ENCODE measurements at places on chromosomes 11 and 22.

DNA sequence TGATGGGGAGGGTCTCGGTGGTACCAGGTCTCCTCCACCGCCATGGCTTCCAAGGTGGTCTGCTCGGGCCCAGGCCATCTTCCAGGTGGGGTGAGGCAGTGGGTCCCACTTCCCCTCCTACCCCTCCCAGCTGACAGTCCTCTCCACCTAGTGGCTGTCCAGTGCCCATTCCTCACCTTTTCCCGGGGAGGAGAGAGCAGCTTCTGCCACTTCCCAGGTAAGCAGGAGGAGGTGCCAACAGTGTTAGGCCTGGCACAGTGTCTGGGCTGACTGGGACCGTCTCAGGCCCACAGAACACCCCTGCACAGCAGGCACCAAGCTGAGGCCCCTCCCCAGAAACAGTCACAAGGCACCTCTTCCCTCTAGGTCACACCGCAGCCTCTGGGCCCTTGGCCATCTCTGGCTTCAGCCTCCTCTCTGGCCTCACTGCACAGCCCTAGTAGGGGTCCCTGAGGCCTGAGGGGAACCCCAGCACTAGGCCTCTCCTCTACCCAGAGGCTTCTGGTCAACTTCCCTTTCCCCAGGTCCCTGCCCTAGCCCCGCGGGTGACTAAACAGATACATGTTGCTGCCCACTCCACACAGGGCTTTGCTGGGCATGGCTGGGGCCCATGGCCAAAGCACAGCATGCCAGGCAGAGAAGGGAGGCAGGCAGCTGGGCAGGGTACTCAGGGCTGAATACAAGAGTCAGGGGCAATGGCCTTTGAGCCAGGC is 2.3 kb upstream of the ANKRD13D start:
- no peak for DNase-seq

- no peak for DNase-seq
Observed at GRCh38 chr11:26011474-26011873, 320.5 kb upstream of the ANO3 start.

DNA sequence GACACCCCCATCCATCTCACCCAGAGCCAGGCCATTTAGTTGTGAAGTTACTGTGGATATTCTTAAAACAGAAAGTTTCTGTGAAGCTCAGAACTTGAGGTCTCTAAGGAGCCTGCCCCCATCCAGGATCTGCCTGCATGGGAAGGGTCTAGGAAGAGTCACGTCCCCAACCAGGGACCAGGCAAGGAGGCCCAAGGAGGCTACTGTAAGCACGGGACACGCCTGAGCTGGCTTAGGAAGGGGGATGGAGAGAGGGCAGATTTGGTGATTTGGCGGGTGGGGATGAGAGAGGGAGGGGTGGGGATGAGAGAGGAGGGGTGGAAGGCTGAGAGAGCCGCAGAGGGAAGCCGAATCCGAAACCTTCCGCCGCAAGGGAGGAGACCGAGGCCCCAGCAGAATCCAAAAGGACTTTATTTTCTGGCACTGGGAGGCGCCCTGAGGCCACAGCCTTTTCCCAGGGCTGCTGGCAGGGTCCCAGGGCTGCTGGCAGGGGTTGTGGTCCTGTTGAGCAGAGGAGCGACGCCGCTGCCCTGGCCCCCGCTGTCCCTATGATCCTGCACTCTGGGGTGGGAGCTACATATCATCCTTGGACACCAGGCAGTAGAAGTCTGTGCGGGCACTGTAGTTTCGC is 9.4 kb downstream of the SIGIRR start:
- no peak for DNase-seq

DNA sequence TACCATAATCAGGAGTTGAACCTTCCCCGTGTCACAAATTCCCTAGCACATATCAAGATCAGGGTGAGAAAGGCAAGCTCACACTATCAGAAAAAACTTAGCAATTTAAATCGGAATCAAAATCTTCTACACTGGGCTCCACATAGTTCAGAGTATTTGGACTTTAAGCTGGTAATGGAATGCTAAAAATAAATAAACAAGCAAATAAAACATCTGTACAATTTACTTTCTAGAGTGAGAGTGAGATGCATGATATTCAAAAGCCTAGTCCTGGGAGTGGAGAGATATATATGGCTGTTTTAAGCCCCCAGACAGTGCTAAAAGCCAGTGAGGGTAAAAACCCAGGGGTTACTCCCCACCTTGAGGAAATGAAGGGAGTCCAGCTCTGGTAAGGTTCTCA is 380.6 kb downstream of the SOX6 start:
- DNase-seq, result no peak

DNA sequence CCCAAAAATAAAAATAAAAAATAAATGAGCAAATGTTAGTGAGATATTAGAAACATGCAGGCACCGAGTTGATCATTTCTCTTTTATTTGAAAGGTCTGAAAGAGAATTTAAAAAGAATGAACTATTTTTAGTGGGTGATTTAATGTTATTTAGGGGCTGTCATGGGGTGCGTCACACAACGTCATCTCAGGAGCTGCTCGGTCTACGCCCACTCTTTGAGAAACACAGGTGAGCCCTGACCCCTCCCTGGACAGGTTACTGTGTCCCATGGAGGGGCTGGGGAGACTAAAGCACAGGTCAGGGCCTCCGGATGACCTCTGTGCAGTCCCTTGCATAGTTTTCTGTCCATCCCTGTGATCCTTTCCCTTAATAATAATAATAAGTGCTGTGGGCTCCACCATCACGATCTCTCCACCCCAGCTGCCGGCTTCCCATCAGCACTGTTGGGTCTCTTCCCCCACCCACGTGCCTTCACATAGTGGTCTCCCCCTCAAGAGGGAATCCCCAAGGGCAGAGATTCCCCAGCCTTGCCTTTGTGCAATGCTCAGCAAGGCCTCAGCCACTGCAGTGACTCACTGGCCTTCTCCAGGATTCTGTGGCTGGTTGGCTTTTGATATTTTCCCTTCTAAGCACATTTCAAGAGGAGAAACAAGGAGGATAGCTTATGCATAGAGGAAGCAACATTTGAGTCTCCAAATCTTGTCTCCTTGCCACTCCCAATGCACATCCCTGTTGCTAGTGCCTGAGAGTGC is 159.9 kb downstream of the TTC17 start:
- no peak for DNase-seq

DNA sequence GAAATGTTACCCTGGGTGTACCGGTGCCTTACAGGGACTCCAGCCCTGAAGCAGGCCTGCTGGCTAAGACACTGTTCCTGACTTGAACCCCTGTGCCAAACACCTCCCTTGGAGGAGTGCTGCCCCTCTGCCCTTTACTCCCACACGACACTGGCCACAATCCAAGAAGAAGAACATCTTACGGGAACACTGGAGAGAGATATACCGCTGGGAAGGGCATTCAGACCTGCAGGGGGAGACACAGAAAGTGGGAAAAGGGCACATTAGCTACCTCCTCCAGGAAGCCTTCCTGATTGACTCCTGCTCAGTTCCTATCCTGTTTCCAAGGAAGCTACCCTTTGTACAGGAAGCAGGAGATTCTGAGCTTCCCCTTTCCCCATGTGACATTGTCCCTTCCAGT is 18.7 kb downstream of the TMPRSS13 start:
- no peak for DNase-seq

DNA sequence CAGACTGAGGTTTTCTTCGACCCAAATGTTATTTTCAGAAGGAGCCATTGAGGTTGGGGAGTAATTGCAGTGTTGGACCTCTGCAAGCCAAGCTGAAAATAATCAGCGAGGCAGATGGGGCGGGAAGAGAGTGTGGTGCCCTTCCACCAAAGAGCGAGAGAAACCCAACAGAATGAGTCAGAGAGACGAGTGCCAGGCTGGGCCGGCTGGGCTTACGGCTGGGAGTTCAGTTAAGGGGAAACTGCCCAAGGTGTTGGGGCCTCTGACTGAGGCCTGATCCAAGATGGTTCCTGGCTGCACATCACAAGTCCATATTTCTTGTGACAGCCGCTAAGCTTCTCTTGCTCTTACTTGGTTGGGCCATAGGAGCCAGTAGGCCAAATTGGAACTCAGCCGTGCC is 30.4 kb upstream of the CREB3L1 start:
- DNase-seq, result no peak

DNA sequence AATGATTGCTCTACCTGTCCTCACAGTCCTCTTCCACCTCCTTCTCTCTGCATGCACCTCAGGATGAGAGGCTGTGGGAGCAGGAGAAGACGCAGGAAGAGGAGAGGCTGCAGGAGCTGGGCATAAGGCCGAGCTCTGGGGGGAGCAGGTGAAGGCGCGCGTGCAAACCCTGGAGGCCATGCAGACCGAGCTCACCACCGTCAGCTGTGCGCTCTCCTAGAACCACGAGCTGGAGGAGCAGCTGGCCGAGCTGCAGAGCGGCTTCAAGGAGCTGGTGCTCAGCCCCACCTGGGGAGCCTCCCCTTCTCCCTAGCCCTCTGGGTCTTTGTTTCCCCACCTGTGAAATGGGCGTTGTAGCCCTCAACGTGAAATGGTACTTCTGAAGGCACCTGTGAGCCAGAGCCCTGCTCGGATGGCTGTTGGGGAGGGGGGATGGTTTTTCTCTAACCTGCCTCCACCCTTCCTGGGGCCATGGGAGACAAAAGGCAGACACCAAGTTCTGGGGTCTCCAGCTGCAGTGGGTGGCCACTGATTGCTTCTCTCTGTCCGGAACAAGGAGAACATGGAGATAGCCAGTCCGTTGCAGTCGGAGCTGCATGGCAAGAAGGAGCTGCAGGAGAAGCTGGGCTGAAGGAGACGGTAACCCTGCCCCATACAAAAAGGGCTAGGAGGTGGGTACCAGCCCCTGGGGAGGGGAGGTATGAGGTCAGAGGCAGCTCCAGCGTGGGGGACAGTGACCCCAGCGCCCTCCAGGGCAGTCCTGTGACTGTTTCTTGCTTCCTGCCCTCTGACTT is 65.2 kb upstream of the A4GALT start:
- DNase-seq, result no peak

DNA sequence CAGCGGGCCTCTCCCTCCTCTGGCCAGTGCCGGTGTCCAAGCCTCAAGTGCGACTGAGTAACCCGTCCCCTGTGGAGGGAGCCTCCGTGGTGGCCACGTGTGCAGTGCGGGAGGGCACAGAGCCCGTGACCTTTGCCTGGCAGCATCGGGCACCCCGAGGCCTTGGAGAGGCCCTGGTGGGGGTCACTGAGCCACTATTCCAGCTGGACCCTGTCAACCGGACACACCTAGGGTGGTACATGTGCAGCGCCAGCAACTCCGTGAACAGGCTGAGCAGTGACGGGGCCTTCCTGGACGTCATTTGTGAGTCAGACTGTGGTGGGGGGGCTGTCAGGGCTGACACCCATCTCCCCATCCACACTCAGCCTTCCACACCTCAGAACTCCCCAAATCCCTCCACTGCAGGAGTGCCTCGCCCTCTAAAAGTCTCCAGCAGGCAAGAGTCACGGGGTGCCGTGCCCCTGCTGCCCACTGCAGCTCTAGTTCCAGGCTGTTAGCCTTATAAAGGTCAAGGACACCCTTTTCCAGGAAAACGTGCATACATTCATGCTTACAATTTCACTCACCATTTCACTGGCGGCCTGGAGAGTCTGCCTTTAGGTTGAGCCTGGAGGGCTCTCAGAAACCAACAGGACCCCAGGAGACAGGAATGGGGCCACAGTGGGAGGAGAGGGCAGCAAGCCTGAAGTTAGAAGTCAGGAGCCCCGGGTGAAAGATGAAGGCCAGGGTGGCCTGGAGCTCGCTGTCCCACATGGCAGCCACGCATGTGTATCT is 2.6 kb downstream of the VSIG10L2 start:
- DNase-seq, result no peak

GRCh38 chr11:76228875-76229149 is 22.5 kb upstream of the WNT11 start:
- DNase-seq, result no peak

- no peak for DNase-seq
Observed at GRCh38 chr11:61472868-61473267, 35.7 kb upstream of the LRRC10B start.

GRCh38 chr11:86537541-86538222 is 134.7 kb downstream of the ME3 start:
- DNase-seq, result no peak

GRCh38 chr11:105611572-105612441 is 1.9 kb downstream of the GRIA4 start:
- DNase-seq, result no peak

DNA sequence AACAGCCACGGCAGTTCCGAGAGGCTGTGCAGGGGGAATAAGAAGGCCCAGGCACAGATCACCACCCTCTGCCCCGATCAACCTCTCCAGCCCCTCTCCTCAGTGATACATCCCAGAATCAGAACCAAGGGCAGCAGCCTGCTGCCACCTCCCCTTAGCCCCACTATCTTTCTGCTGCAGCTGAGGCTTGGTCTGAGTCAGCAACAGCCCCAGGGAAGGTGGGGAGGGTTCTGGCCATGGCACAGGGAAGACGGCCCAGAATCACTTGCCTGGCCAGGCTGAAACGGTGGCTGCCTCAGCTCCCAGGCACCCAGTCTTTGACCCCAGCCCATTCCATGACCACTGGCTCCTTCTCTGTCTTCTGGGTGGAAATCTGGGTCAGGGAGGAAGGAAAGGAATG is 2.3 kb downstream of the CHID1 start:
- no peak for DNase-seq

GRCh38 chr11:105049481-105049880 is 4.3 kb upstream of the CARD16 start:
- DNase-seq, result no peak

GRCh38 chr11:126352934-126353801 is 2.3 kb upstream of the ST3GAL4 start:
- DNase-seq, result no peak

GRCh38 chr11:11701070-11701469 is 79.3 kb upstream of the GALNT18 start:
- DNase-seq, result no peak

- DNase-seq, result no peak
Observed at GRCh38 chr11:19923626-19924025, 211.0 kb downstream of the NAV2 start.

DNA sequence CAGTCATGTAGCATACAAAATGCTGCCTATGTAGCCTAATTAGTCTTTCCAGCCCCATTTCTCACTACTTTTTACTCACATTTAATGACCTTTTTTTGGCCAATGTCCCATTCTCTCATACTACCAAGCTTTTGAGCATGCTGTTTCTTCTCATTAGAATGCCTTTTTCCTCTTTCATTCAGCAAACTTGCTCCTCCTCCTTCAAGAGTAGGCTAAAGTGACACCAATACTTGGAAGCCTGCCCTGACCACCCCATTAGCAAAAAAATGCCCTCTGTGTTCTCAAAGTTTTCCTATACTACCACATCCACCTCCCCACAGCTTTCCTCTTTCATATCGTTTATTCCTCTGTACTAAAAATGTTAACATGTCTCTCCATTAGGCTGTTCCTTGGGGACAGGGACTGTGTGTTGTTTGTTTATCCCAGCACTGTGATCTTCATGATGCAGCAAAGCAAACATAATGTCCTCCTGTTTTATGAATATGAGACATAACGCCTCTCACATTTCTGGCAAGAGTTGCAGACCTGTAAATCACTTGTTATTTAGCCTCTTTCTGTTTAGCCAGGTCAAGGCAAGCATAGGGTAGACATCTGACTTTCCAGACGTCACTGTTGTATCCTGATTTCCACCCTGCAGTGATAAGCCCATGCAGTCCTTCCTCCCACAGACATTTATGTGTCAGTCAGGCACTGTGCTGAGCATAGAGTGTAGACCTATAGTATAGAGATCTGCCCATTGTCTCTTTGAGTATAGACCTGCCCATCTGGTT is 62.0 kb upstream of the UCP3 start:
- DNase-seq, result no peak

Measured in stimulated activated CD8-positive, alpha-beta memory T cell treated with anti-CD3 and anti-CD28 coated beads, Interleukin-15, amount 100 ng/mL, for 1 hour (primary cell).